ENCODE measurements at places on chromosomes 13 and 19.

- no peak for DNase-seq
Measured at GRCh38 chr13:26538363-26539317, 18.8 kb upstream of the WASF3 start.

- DNase-seq: no peak
Measured at GRCh38 chr13:27339299-27339698, 68.7 kb downstream of the RASL11A start.

GRCh38 chr19:46520616-46521015 lies 24.9 kb upstream of the PNMA8B start:
- no peak for DNase-seq

DNA sequence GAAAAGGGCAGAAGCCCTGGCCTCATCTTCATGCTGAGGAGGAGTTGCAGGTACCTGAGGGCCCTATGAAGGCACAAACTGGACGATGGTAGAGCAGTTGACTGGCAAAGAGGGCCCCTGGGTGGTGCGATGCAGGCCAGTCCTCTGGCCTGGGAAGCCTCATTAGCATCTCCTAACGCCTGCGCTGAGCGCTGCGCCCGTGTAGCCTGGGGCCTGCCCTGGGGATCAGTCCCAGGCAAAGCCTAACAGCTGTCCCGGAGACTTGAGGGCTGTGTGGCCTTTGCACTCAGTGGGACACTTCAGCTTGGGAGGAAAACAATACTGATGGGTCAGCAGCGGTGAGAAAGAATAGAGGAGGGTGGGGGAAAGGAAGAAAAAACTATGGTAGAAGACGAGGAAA lies 187.7 kb downstream of the RAP2A start:
- no peak for DNase-seq

DNA sequence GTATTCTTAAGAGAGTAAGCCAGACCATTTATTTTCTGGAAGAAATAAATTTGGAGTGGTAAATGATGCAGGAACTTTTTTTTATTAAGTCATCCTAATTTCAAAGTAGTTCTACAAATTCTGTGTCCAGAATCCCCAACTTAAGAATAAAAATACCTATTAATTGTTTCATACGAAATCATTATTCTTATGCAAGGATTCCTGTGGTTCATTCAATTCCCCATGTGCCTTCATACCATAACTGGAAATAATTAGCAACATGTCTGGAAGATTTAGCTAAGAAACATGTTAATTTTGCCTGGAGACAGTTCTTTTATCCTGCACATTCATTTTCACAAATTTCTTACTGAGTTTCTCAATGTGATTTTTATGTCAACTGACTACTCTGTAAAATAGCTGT lies 408.6 kb downstream of the PCDH9 start:
- DNase-seq: no peak

GRCh38 chr19:12997967-12998940 lies 3.0 kb downstream of the NFIX start:
- DNase-seq: no peak

DNA sequence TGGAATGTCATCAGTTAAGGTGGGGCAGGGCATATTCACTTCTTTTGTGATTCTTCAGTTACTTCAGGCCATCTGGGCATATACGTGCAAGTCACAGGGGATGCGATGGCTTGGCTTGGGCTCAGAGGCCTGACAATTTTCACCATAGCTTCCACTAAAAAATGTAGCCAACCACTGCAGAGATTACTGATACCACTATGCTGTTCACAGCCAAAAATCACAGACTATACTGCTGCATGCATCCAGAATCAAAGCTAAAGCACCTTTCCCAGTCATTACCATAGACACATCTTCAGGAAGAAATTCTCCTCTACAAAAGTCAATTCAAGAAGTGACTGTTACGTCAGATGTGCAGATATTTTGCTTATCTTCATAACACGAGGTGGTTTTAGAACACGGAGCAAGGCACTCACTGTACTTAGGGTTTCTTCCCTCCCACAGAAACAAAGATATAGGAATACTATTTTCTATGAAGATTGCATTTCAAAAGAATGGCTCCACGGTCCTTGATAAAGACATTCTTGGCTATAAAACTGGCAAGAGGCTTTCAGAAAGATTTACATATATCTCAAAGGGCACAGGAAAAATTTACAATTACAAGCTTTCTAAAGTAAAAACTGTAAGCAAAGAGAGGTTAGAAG lies 1556.6 kb upstream of the PRR20A start:
- DNase-seq: no peak

DNA sequence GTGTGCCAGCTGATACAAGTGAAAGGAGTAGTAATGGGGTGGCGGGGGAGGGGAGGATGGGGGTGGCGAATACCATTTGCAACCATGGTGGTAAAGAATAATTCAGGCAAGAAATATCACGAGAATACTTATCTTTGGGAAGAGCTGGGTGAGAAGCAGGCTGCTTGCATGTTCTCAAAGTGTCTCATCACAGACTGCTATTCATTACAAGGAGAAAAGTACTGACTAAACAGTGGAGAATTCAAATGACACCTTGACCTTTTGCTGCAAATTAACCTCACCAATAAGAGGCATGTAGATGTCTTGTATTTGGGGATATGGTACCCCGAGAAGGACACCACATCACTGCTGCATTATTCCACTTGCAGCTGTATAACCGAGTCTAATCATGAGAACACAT lies 585.7 kb upstream of the GPC6 start:
- no peak for DNase-seq

GRCh38 chr19:46474211-46474610 lies 2.8 kb upstream of the PNMA8A start:
- no peak for DNase-seq

DNA sequence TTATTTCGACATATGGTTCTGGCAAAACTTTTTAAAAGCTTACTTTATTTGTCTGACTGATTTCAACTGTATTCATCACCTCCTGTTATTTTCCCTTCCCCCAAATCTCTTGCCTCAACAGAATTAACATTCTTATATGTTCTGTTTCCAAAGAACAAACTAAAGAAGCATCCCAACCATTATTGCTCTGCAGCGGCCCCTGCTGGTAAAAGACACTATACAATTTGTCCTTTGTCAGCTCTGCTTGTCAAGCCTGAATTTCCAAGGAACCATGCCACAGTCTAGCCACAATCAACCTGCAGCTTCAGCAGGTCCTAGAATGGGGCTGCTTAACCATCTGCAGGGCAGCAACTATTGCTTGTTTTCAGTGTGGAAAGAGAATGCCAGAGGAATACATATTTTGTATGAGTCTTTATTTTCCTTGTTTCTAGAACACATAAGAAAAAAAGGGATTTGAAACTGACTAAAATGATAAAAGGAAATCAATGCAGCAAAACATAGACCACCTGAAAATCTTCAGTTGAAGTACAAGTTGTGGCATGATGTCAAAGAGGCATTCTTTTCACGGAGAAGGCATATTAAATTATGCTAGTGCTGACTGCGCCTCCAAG lies 845.3 kb downstream of the DIAPH3 start:
- no peak for DNase-seq

DNA sequence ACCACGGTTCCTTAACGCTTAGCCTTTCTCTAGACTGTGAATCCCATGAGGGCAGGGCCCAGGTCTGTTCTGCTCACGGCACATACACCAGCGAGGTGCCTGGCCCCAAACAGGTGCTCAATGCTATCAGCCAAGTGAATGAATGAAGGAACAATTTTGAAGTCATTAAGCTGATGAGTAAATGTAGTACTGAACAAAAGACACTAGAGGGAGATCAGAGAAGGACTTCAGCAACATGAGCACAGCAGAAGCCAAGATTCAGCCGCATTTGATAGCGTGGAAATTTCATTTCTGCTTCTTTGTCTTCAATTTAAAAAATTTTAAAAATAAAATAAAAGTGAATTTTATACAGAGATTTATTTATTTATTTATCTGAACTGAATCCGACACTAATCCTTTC lies 20.1 kb upstream of the MYO16 start:
- DNase-seq: no peak

DNA sequence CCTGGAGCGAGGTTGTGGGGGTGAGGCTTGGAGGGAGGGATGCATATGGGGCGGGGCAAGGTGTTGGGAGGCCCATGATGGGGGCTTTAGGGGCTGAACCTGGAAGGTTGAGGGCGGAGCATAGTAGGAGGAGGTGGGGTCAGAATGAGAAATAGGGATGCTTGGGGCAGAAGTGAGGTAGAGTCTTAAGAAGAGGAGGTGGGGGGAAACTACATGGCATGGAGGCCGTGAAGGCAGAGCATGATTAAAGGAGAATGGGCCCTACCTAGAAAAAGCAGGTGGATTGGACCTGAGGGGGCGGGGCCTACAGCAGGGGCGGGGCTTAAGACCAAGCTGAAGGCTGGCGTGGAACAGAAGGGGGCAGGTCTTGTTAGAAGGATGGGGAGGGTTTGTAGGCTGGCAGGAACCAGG lies 799 bp downstream of the NR1H2 start:
- DNase-seq: no peak

DNA sequence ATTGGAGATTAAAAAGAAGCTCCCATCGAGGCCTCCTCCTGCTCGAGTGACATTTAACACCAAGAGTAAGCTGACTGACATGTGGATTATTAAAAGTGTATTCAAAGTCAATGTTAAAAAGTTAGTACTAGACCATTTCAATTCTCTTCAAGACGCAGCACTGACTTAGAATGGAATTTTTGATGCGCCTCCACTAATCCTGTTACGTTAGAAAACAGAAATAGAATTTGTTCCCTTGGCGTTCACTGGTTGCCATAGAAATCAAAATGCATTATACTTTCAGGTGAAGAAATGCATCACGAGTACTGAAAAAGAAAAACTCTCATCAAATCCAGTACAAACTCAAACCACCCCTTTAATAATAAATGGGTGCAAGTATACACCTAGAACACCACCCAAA lies 42.2 kb downstream of the BRD4 start:
- no peak for DNase-seq

GRCh38 chr13:41416276-41416675 lies 41.1 kb upstream of the RGCC start:
- no peak for DNase-seq

GRCh38 chr19:49790866-49791265 lies 22.2 kb downstream of the FUZ start:
- DNase-seq: no peak

DNA sequence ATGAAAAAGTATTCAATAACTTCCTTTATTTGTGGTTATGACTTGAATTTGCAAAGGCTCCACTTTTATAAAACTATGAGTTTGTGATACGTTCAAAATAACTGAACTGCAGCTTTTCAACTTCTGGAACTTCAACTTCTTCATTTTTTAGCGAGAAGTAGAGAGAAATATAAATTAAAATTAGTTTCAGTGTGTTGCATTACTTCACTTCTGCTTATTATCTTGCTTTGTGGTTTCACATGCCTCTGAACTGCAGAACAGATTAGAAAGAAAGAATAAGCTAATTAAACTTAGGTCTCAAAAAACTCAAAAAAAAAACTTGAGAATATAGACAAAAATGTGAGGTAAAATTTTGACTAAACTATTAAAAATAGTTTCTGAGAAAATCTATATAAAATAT lies 1073.4 kb downstream of the PCDH17 start:
- DNase-seq: no peak

GRCh38 chr19:16104722-16105121 lies 7.0 kb upstream of the RAB8A start:
- no peak for DNase-seq

GRCh38 chr19:36894849-36895383 lies 21.2 kb downstream of the ZNF829 start:
- no peak for DNase-seq

- no peak for DNase-seq
Measured at GRCh38 chr19:38942471-38943181, 11.9 kb downstream of the MRPS12 start.

- DNase-seq: no peak
Measured at GRCh38 chr13:91085127-91085526, 262.4 kb upstream of the MIR17HG start.

DNA sequence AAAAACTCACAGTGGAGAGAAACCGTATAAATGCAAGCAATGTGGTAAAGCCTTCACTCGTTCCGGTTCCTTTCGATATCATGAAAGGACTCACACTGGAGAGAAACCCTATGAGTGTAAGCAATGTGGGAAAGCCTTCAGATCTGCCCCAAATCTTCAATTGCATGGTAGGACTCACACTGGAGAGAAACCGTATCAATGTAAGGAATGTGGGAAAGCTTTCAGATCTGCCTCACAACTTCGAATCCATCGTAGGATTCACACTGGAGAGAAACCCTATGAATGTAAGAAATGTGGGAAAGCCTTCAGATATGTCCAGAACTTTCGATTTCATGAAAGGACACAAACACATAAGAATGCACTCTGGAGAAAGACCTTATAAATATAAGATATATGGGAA lies 19.4 kb upstream of the ZNF69 start:
- DNase-seq: no peak

Data from NCI-H1436 treated with DMSO at 0.1 percent for 48 hours (cell line).